ENCODE measurements at places on chromosomes 2 and 18. TPM values are rescaled to one million over a fixed set of nuclear protein-coding genes. Genes with fewer than 3 reads are reported as not detected.

DNA sequence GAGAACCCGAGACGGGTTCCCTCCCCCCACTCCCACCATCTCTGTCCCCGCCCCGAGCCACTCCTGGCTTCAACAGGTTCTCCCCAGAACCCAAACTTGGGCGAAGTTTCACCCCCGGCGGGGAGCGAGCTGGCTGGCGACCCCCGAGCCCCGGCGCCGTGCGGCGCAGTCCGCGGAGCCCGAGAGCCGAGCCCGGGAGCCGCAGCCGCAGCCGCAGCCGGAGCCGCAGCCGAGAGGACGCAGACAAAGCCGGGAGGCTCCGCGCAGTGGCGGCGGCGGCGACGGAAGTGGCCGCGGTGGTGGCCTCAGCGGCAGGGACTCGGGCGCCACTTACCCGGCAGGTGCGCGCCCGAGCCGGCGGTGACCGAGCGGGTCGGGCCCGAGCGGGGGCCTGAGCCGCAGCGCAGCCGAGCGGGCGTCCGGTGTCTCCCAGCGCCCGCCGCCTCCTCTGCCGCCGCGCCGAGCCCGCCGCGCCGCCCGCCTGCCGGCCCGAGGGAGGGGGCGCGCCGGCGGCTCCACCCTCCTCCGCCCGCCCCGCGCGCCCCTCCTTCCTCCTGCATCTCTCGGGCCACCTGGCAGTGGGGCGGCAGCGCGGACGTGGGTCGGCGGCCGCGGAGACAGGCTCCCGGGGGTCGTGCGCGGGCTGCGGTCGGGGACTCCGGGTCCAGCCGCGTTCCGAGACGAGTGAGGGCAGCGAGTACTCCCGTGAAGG is at the start of gene ECEL1:
Gene ECEL1 (minus strand): TSS at position 450 of the 712 bp plus-strand sequence. CDS start 1,181 bp downstream, outside the sequence.
- DNase-seq: no peak

ST6GAL2 gene
- 2.0 TPM for polyA plus RNA-seq

DNA sequence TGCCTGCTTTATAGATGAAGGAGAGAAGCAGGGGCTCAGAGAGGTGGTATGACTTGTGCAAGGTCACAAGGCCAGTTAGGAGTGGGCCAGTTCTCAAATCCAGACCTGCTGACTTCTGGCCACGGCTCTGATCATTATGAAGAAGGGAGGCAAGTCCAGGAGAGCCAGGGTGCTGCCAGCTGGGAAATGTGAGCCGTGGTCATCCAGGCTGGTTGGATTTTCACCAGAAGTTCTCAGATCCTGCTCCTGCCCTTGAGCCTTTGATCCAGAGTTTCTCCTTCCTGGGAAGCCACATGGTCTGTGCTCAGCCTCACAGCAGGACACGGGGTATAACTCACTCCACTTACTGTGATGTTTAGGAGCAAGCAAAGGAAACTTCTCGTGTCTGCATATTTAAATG is 239.9 kb downstream of the KLHL29 start:
- no peak for DNase-seq

DNA sequence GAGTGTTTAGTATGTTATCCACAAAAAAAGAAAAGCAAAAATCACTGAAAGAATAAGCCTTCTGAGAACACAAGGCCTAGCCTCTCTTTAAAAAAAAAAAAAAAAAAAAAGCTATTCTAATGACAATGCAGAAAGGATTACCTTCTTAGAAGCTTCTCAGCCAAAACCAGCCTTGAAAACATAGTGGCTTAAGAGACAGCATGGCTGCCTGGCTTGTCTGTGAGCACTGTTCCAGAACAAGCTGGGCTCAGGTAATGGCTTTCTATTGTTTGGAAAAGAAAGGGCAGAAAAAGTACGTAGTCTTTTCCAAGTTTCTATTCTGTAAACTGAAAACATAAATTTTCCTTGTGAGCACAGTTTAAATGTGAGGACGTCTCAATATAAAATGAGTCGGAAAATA is 119.5 kb downstream of the MAP3K20 start:
- no peak for DNase-seq

DUSP19 gene
- 2.4 TPM for polyA plus RNA-seq

DNA sequence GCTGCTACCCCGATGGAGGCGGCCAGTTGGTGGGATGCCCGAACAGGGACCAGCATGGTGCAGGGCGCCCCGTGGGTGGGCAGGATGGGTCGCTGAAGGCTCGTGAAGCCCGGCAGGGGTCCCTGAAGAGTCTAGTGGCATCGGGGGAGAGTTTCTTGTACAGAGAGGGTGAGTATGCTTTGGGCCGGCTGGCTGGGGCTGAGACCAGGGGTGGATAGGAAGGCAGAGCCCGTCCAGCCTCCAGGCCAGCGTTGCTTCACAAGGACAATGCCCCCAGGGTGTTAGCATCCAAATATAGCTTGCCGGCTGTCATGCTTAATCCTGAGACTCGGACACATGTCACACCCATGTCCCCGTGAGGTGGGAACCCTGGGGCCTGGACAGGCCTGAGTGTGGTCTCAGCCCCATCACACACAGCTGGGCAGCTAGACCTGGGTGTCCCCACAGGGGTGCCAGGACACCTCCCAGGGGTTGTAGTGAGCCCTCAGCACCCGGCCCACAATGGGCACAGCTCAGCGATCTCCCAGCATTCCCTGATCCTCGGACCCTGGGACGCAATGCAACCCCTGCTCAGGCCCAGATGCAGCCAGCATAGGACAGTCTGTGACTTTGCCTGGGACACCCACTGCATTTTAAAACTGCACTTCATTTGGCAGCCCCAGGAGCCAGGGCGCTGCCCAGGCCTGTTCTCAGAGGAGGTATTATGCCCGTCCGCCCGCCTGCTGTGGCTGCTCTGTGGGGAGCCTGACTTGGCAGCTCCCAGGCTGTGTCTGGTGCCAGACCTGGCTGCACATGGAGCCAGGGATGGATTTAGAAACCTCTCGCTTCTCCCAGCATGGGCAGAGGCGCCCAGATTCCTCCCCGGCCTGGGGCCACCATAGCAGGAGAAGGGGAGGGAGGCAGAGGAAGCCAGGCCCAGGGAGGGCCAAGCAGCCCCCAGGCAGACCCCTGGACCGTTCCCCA is 36.4 kb downstream of the RAMP1 start:
- DNase-seq: peak; percentile 25

GRCh38 chr2:233711312-233712008 is 1.2 kb upstream of the UGT1A5 start:
- DNase-seq: peak; percentile 16

MGAT4A gene
- 4.1 TPM for polyA plus RNA-seq

- no peak for DNase-seq
These were observed 36.0 kb upstream of the CCDC195 start for GRCh38 chr2:224751996-224752698.

DNA sequence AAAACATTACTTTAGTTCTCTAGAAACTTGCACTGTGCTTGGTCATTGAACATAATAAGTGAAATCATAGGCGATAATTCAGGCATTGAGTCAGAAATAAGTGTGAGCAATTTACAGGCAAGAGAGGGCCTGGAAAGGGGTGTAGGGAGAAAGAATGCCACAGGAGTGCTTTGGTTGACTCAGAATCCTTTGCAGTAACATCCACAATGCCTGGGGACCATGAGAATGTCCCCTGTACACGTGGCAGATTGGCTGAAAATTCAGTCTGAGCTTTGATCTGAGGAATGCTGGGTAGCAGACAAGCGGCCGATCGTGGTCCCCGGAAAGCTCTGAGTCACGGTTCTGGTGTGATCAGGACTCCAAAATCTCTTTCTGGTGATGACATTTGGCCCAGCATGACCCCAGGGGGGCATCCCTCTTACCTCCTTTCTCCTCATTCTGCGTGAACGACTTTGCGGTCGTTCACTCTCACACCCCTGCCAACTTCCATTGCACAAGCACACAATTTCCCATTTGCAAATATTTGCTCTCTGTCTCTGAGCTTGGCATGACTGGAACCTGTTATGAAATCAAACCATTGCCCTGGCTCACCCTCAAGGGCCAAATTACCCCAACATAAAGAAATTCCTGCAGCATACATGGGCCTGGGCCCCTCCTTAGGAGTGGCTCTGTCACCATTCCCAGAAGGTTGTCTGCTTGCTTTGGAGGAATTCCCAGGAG is 305.0 kb upstream of the EPAS1 start:
- DNase-seq: no peak

ZAP70 gene
- polyA plus RNA-seq: not detected

DNA sequence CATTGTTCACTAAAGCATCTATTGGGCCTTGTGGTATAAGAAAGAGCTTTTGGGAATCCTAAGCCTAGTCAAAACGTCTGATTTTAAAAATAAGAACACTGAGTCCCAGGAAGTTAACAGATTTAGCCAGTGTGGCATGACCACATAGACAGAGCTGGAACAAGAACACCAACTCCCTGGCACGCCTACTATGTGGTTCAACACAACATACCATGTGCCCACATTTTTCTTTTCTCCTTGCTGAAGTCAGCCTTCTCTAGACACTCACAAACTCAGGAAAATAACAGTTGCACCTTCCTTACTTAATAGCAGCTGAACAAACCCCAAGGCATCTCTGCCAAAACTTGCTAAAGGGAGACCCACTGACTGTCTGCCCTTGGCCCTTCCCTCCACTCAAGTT is 124.8 kb downstream of the C1D start:
- DNase-seq: no peak

GRCh38 chr2:26675651-26676255 is 16.8 kb upstream of the KCNK3 start:
- no peak for DNase-seq

PKDCC gene
- polyA plus RNA-seq: 130 TPM

GRCh38 chr2:200376513-200377354 is 70.2 kb downstream of the SPATS2L start:
- no peak for DNase-seq

MMADHC gene
- 125 TPM for polyA plus RNA-seq

GRCh38 chr2:163773276-163773675 is 37.5 kb upstream of the FIGN start:
- DNase-seq: no peak

DNA sequence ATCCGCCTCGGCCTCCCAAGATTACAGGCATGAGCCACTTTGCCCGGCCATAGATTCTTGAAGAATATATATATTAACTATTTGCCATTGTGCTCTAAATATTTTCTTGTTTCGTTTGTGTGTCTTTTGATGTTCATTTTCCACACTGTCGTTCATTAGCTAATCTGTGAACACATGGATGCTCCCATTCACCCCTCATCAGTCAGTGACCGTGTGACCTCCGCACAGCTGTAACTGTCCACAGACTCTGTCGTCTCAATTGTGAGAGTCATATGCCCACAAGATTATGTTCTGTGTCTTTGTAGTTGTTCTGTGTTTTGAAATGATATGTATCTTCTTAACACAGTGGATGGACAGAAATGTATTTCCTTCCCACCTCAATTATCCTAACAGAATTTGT is 29.6 kb downstream of the RAMP1 start:
- DNase-seq: no peak

AQP12B gene
- 0.95 TPM for polyA plus RNA-seq

DNA sequence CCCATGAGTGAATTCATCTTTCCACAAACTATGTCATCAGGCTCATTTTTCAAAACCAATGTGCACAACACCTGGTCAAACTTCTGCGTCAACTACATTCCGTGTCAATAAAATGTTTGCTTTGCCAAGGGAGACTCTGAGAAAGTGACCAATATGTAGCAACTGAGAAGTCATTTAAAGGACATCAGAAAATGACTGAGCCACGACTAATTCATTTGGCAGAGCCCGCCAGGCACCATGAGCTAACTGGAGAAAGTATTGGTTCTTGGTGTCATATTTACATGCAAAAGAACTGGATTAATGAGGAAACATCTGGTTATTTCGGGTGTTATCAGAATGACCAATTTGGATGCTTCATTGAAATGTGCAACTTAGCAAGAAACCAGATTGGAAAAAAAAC is 7.2 kb downstream of the RND3 start:
- no peak for DNase-seq

ZDBF2 gene
- polyA plus RNA-seq: 17.4 TPM

DNA sequence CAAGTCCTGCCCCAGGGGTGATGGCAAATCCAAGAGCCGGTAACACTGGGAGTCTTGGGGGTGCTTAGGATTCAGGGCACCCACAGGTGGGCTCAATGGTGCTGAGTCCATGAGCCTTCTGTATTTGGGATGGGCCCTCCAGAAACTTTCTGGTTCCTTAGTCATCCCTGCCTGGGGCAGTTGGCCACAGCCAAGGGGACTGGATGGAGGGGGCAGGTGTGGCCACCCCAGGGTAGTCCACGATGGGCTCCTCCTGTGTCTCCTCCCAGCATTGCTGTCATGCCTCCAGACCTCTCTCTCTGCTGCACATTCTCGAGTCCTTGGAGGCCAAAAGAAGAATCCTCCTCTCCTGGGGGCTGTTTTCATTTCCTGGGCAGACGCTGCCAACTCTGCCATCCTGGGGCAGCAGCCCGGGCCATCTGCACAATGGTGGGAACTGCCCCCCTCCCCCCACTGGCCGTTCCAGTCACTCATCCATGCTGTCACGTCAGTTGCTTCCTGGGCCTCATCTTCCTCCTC is 158.0 kb upstream of the TWIST2 start:
- DNase-seq: no peak

TANK gene
- polyA plus RNA-seq: 39.6 TPM

- DNase-seq: no peak
These were observed 14.5 kb upstream of the CPLX4 start for GRCh38 chr18:59332986-59333385.

GRCh38 chr2:3440477-3440876 is 61.0 kb downstream of the TRAPPC12 start:
- DNase-seq: no peak

DNA sequence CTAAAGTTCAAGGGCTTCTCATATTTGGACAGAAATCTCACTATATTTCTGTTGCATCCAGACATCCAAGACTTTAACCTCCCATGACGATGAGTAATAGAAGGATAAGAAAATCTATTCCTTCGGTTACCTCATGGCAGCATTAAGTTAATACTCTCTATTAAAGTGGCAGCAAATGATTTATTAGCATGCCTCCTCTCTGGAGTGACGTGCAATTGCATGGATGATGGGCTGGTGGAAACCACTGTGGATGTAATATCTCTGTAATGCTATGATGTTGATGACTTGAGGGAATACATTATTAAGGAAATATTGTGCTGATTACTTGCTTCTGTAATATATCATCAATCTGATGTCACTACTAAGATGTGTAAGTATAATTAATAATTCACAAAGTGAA is 336.8 kb downstream of the DSEL start:
- no peak for DNase-seq

DNA sequence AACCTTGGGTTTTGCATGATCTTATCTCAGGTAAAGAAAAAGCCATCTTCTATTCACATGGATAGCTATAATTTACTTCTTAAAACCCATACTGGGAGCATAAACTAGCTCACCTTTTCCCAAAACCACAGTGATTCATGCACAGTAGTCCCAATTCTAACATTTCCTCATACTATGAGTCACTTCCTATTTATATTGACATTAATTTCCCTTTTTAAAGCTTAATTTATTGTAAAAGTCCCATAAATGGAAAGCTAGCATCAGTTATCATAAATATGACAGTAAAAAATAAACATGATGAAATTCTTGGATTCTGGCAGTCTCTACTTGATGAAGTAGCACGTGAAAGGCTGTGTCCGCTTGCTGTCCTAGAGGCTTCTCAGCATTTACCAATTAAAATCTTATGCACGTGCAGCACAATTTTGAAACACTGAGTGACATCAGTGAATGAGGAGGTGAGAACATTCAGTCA is 180.1 kb downstream of the CDH2 start:
- no peak for DNase-seq

OTOF gene
- 22.7 TPM for polyA plus RNA-seq

TUBB6 gene
- polyA plus RNA-seq: 192 TPM

CCDC195 gene
- polyA plus RNA-seq: 0.40 TPM

MYO5B gene
- not detected for polyA plus RNA-seq

TDRD15 gene
- not detected for polyA plus RNA-seq

SLC5A7 gene
- 0.24 TPM for polyA plus RNA-seq

Measured in muscle of arm (tissue), 14 donors.